ENCODE measurements at places on chromosomes 12 and 14.
A peak's percentile ranks its signal among the peaks of the same experiment; 100 is the strongest.

GRCh38 chr14:53969326-53969725 is 12.7 kb upstream of the BMP4 start:
- no peak for DNase-seq

DNA sequence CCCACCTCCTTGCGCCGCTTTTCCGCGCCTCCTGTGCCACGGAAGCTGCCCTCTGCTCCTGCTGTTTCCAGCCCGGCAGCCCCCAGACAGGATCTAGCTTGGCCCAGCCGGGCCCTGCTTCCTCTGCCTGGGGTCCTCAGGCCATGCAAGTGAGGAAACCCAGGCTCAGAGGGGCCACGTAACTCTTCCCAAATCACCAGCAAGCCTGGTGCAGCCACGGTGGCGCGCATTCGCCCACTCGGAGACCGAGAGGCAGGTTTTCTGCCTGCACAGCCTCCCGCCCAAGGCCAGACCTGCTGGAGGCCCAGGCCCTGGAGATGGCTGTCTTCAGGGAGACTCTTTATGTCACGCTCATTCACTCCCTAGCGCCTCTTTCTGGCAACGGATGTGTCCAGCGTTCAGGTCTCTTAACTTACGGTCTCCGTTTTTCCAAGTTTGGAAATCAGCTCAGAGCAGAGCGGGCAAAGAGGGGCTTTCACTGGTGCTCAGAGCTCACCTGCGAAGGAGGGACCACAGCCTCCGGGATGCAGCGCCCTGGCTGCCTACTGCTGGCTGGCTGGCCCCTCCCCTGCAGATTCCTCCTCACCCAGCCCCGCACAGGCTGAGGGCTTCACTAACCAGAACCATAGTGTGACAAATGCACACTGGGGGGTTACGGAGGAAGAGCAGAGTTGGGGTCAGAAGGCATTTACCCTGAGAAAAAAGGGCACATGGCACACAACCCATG is 20.6 kb upstream of the CEP170B start:
- no peak for DNase-seq

DNA sequence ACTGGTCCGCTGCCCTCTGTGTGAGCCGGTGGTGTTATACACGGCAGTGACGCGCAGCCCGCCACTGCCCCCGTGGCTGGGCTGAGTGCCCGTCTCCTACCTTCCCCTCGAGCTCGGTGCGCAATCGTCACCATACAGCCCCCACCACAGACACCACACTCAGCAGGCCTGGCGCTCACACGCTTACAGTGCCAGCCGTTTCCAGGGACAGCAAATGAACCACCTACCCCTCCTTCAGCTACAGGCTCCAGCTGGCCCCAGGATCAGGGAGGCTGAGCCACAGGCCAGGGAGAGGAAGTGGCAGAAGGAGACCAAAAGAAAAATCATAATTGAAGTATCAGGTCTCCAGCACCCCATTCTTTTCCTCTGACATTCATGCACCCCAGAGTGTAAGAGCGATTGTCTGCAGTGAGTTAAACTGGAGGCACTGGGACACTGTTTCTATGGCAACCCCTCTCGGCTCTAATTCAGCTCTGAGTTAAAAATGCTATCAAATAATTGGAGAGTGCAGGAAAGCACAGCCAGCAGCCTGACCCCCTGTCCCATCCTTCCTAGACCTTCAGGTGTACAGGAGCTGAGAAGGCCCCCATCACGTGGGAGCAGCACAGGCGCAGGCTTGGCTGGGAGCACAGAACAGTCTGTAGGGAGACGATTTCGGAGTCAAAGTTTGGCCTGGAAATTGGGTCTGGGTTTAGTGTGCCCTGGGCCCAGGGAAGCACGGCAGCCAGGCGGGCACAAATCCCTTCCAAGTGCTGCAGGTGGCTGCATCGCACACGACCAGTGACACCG is 18.0 kb downstream of the LRTM2 start:
- DNase-seq = peak; percentile 84

GRCh38 chr12:70180130-70180529 is 63.1 kb upstream of the CNOT2 start:
- peak; percentile 94 for DNase-seq

GRCh38 chr12:334125-334524 is 55.0 kb downstream of the KDM5A start:
- DNase-seq = no peak

DNA sequence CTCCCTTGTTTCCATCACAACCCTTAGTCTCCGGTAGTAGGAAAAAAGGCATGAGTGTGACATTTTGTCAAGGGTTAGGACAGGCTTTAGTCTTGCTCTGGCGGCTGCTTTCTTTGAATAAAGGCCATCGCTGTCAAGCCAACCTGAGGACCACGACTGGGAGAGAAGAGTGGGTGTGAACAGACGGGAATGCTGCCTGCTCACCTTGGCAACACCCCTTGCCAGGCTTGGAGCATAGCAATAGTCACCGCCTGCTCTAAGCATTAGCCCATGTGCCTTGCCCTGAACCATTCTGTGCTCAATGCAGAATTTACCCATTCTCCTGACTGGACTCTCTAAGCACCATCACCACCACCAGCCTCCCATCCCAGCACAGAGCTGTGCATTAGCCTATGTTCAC is 36.2 kb downstream of the SPTB start:
- DNase-seq = no peak

DNA sequence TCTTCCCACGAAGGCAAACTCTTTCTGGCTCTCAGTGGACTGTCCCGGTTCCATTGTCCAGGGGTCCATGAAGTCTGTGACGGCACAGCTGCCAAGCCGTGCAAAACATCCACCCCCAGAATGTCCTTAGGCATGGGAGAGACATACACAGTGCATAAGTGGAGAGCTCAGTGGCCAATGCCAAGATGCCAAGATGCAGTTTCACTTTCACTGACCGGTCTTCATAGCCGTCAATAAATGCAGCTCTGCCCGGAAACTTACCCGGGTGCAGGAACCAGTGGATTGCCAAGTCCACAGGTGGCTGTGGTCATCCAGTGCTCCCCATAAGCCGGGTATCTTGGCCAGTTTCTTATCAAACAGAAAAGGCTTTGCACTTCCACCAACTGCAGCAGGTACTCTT is 162.3 kb downstream of the PTCSC3 start:
- DNase-seq = no peak

- no peak for DNase-seq
Measured at GRCh38 chr12:27333403-27334009, 870 bp downstream of the BMAL2 start.

- DNase-seq = no peak
Measured at GRCh38 chr12:18428416-18428815, 167.1 kb downstream of the PIK3C2G start.

GRCh38 chr12:16187660-16188059 is 89.8 kb downstream of the SLC15A5 start:
- DNase-seq = no peak

DNA sequence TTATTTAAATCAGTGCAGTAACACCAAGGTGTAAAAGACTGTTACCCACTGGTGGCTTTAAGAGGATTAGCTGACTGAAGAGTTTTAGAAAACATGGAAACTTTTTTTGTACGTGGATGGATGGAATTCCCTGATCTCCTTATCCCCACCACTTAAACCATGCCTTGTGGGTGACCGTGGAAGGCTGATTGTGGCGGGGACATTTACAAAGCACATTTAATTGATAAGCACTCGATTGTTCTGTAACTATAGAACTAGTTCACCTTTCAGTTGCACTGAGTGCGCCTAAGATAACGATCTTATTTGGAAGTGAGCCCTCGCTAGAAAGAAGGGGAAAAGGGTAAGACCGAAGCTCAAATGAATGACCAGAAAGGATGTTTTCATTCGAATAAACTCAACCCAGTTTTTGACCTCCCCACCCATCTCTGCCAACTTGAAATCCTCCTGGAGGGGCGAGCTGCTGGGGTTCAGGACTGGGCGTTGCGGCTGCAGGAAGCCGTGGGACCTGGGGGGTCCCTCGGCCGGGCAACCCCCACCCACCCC is 688 bp upstream of the RASSF3 start:
- DNase-seq = no peak

DNA sequence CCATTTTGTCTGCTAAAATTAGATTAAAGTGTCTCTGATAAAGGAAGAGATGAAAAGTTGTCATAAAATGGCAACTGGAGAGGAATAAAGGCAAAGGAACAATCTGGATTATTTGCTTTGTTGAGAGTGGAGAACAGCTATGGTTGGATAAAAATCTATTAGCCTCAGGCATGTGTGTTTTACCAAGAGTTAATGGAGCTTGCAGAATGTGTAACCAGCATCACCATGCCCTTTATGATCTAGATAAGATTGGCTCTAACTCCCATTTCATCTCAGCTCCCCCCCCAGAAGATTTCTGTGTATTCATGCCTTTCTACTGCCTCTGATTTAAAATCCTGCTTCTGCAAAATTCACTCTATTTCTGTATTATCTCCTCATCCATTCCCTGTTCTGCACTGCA is 93.8 kb downstream of the GALC start:
- DNase-seq = no peak

GRCh38 chr14:77889971-77890442 is 90.1 kb downstream of the ADCK1 start:
- no peak for DNase-seq

GRCh38 chr12:26651566-26652188 is 181.3 kb downstream of the ITPR2 start:
- peak; percentile 84 for DNase-seq

DNA sequence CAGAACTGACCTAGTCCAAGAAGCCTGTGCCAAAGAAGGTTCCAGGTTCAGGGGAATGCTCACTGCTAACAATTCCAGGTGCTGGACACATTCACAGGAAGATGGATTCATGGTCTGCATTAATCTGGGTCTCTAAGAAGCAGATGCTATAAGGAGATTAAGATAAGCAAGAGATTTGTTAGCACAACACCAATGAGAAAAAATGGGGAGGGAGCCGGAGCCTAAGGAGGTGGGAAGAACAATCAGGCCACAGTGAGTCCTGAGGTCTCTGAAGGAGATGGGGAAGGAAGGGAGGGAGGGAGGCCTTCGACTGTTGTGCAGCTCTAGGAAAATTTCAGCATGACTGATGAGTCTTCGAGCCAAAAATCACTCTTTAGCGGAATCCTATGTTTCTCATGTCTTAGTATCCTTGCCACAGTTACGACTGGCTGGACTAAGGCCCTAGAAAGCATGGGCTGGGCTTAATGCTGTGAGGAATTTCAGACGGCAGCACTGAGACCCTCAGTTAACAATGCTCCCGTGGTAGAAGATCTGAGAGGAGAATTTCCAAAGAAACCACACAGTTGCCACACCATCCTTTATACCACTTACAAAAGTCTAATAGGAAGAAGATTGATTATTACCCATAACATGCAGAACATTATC is 31.5 kb upstream of the PTGDR start:
- no peak for DNase-seq
